ENCODE measurements at places on chromosomes 13 and 19.
A peak's percentile ranks its signal among the peaks of the same experiment; 100 is the strongest.

DNA sequence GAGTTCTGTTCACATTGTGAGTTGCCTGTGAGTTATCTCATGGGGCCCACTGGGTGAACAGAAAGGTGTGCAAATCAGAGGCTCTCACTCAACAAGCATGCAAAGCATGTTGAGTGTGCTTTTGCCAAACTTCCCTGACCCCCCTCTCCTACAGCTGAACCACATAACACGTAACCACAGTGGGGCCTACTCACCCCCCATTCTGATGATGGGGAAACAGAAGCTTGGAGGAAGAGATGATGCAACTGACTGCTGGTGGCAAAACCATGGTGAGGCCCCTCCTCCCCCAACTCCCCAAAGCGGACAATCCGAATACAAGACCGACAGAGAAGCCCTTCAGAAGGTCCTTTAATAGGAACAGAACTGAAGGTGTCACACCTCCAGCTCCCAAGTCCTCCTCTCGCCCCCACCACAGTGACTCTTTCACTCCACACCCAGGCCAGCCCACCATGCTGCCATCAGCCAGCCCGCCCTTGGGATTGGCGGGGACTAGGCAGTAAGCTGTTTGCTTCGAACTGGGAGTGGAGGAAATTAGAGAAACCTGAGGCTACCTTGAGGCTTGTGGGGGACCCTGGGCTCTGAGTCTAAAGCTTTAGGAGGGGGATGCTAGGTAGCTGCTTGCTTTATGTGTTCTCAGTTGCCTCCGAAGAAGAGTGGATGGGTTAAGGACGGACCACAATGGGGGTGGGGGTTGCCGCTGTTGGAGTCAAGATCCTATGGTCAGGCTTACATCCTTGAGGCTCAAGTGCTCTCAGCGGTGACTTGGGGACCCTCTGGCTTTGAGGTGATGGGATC is 3.8 kb downstream of the ZNF784 start:
- DNase-seq: no peak

DNA sequence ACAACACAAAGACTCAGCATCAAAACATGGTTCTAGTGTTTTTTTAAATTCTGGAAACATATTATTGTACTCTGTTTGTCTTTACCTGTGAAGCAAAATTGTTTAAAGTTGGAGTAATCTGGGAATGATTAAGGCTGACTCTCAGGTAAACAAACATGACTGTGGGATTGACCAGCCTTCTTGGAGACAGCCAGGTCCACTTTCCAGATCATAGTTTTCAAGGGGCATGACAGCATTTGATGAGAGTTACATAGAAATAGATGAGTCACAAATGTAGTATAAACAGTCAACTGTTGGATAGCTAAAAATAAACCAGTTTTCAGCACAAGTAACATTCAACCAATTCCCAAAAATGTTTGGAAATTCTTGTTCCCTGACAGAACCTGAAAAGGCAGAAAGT is 1680.9 kb downstream of the OLFM4 start:
- no peak for DNase-seq

DNA sequence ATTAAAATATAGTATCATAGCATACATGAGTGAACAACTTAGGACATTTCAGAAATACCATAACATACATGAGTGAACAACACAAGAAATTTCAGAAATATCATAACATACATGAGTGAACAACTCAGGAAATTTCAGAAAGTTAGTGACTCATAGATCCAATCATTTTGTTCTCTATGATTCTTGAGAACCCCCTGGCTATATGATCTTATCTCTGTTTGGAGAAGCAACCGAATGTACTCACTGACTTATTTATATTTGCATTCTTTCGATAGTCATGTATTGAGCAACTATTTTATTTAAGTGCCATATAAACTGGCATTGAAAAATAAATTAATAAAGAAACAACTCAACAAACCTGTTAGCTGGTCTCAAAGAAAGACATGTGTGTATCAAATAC is 251.1 kb downstream of the EFNB2 start:
- no peak for DNase-seq

DNA sequence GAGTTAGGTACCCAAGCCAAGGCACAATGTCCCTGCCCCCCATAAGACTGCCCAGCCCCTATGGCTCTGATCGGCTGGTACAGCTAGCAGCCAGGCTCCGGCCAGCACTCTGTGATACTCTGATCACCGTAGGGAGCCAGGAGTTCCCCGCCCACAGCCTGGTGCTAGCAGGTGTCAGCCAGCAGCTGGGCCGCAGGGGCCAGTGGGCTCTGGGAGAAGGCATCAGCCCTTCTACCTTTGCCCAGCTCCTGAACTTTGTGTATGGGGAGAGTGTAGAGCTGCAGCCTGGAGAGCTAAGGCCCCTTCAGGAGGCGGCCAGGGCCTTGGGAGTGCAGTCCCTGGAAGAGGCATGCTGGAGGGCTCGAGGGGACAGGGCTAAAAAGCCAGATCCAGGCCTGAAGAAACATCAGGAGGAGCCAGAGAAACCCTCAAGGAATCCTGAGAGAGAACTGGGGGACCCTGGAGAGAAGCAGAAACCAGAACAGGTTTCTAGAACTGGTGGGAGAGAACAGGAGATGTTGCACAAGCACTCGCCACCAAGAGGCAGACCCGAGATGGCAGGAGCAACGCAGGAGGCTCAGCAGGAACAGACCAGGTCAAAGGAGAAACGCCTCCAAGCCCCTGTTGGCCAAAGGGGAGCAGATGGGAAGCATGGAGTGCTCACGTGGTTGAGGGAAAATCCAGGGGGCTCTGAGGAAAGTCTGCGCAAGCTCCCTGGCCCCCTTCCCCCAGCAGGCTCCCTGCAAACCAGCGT is 3.0 kb upstream of the KMT2B start:
- DNase-seq: no peak

DNA sequence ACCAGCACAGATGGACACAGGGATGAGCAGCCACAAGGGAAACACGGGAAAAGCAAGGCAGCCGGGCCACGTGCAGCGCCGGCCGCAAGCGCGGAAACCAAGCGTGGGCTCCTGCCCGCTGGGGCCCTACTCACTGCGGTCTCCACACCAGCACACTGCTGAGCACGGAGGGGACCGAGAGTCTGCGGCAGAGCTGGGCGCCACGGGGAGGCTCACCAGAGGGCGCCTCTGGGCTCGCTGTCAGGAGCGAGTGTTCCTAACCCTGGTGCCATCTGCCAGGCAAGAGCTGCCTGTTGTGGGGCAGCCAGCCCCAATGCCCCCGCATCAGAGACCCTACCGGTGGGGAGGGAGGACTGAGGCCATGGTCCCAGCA is 26.5 kb downstream of the MPND start:
- peak; percentile 64 for DNase-seq

GRCh38 chr13:111922086-111922485 is 144.9 kb upstream of the SOX1 start:
- no peak for DNase-seq

DNA sequence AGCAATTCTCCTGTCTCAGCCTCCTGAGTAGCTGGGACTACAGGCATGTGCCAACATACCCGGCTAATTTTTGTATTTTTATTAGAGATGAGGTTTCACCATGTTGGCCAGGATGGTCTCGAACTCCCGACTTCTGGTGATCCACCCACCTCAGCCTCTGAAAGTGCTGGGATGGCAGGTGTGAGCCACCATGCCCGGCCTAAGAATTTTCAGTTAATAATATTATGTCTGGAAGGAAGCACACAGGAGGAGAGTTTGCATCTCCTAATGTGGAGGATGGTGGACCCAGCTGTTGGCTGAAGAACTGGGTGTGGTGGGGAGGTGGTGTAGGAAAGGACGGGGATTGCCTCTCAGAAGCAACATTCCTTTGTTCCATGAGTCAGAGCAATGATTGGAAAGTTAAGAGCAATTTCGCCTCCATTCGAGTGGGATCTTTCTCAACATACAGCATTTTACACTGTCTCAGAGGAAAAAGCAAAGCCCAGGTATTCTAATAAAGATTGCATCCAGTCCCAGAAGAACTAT is 11.9 kb downstream of the PDCD2L start:
- DNase-seq: no peak

DNA sequence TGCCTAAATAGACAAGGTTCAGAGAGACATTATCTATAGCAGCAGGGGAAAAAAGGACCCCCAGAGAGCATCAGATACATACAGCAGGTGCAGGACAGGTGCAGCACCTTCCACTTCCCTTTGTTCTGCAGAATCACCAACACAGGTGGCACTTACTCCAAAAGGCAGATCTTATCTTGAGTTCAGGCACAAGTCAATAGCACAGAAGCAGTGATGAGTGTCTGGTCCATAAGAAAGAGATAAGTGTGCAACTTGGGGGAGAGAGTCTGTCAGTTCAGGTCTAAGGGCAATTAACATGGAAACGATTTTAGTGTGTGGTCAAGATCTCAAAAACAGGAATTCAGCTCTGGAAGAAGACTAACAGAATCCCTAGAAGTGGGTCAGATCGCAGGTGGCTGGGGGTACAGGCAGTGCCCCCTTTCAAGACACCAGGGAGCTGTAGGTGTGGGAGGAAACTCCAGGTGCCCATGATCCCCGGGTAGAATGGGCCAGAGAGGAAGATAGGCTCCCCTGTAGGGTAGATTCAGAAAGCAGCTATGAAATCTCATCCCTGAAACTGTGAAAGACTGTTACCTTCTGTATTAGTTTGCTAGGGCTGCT is 40.6 kb downstream of the TNFSF11 start:
- no peak for DNase-seq

DNA sequence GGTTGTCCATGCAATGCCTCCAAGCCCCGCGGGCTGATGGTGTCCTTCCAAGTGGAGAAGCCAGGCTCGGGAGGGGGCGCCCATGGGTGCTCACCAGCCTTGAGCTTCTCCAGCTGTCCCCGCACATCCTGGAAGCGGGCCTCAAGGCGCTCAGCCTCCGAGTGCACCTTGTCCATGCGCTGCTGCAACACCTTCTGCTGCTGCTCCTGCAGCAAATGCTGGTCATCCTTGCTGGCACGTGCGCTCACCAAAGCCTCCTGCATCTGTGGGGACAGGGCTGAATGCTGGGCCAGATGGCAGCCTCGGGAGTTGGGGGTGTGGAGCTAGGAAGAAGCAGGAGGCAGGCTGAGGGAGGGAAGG is 22.8 kb upstream of the EMP3 start:
- no peak for DNase-seq

- DNase-seq: no peak
These were observed 46.0 kb downstream of the ATP11A start for GRCh38 chr13:112735791-112736190.

DNA sequence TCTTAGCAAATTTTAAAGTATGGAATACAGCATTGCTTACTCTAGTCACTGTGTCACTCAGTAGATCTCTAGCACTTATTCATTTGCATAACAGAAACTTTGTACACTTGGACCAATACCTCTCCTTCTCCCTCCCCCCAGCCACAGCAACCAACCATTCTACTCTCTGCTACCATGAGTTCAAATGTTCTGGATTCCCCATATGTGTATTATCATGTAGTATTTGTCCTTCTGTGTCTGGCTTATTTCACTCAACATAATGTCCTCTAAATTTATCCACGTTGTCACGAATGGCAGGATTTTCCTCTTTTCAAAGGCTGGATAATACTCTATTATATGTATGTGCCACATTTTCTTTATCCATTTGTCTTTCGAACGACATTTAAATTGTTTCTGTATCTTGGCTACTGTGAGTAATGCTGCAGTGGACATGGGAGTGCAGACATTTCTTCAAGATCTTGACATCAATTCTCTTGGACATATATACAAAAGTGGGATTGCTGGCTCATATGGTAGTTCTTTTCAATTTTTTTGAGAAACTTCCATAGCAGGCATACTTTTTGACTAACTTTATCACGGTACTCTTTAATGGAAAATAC is 184.5 kb upstream of the SOX21 start:
- DNase-seq: no peak

- no peak for DNase-seq
These were observed 5.8 kb upstream of the TMC4 start for GRCh38 chr19:54178581-54179261.

Measured in stimulated activated CD4-positive, alpha-beta T cell treated with anti-CD3 and anti-CD28 coated beads, TNF-alpha, amount 100 ng/mL, for 4 hours (primary cell).